ENCODE measurements at places on chromosomes 6 and 20. TPM values are rescaled to one million over a fixed set of nuclear protein-coding genes. Genes with fewer than 3 reads are reported as not detected.

HLA-DRB5 gene
- not detected for total RNA-seq

BFSP1 gene
- 3.1 TPM for total RNA-seq

FNDC11 gene
- 8.0 TPM for total RNA-seq

PARD6B gene
- total RNA-seq = 24.5 TPM

PTGIS gene
- 14.3 TPM for total RNA-seq

- peak; percentile 23 for DNase-seq
These were observed 63.7 kb downstream of the RNGTT start for GRCh38 chr6:88899569-88900316.

DNA sequence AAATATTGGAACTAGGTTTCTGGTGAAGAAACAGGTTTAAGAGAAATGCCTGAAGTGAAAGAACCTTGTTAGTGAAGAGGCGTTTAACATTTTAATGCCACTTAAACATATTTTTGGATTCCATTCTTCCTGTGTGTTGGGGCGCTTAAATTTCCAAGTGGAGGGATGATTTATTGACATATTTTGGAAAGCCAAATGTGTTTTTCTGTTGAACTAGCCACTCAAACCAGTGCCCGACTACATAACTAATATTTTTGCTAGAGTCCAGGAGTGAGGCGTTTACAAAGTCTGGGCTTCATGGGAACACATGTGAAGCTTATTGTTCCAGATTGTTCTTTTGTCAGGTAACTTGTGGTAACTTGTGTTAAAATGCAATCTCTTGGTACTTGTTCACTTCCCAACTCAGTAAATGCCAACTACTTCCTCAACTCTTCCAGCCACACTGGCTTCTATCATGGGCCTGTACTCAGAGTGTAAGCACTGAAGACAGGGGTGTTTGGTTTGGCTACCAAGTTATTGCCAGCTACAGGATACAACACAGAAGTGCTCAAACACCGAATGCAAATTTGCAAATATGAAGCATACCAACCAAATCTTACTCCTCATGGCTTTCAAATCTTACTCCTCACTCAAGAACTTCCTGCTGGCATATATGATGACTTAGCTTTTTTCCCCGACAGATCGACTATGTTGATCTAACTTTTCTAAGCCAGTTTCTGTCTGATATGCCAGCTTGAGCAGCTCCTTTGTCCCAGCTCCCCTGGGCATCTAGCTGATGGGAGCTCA is 2.0 kb upstream of the ZNFX1 start:
- DNase-seq = no peak

DNA sequence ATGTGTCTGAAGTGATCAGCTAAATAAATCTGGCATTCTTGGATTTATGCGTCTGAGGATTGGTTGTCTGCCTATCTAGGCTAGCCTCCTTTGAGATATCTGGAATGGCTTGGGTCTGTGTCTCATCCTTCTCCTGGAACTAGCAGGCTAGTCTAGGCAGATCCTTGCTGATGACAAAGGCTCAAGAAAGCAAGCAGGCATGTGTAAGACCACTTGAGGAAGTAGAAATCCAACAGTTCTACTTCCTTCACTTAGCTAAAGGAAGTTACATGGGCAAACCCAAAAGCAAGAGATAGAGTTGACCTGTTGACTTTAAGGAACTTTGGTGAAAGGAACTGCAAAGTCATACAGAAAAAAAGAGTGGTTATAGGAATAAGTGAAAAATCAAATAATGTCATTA is 672.6 kb downstream of the MAFB start:
- DNase-seq = no peak

DNA sequence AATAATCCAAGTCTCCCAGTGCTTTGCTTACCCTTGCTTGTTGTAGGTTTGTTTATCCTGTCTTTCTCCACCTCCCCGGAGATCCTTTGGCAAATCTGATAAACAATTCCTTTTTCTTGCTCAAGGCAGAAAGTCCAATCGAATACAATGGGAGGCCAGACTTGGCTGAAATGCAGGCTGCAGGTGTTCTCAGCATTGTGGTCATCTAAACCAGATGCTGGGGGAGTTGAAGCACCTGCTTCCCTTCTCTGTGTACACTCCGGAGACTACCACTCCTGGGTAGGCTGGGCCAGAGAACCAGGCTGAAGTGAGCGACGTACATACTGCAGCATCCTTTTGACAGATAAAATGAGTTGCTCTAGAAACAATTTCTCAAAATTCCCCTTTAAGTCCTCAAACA is 82.6 kb upstream of the PREP start:
- DNase-seq = no peak

DNA sequence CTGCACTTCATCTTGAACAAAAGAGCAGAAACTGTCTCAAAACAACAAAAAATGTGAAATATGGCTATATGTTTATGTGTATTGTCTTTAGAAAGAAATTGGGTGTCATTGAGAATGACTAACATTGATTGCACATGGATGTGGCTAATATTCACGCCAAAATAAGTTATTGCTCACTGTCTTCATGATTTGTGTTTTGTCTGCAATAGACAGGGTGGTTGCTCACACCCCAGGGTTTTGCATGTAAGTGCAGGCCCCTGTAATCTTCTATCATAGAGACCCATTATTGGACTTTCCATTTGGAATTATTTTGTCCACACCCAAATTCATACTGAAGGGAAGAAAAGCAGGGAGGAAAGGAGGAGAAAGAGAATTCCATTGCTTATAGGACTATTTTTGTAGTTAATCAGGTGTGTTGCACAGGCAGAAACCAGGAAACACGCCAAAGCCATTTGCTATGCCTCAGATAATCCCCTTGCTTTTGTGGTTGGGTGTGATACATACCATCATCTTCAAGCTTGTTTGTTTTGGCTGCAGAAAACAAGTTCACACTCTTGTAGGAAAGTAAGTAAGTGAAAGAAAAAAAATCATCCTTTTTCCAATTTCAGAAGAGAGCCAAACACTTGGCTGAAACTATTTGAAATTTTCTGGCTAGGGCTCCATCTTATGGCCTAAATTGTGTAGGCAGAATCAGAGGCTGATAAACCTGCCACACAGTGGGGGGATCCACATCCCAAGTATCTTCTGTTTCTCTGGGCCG is 214.1 kb downstream of the COL12A1 start:
- DNase-seq = peak; percentile 8

- DNase-seq = no peak
These were observed 243.0 kb downstream of the BMP2 start for GRCh38 chr20:7010527-7010926.

- no peak for DNase-seq
These were observed 65.4 kb upstream of the ZNFX1 start for GRCh38 chr20:49343246-49343645.

Data from H7 (cell line).